Stomach (tissue), 19 donors: ENCODE measurements at places on chromosomes 2 and 18. TPM values are rescaled to one million over a fixed set of nuclear protein-coding genes. Genes with fewer than 3 reads are reported as not detected.

- peak; percentile 62 for DNase-seq
Measured at GRCh38 chr2:9422321-9423099, 818 bp downstream of the ITGB1BP1 start.

- no peak for DNase-seq
Measured at GRCh38 chr18:59718464-59719157, 21.4 kb upstream of the CCBE1 start.

- no peak for DNase-seq
Measured at GRCh38 chr18:58496937-58497336, 132.0 kb downstream of the ALPK2 start.

- DNase-seq, result peak; percentile 30
Measured at GRCh38 chr18:31301201-31301655, 16.7 kb upstream of the DSG1 start.

DNA sequence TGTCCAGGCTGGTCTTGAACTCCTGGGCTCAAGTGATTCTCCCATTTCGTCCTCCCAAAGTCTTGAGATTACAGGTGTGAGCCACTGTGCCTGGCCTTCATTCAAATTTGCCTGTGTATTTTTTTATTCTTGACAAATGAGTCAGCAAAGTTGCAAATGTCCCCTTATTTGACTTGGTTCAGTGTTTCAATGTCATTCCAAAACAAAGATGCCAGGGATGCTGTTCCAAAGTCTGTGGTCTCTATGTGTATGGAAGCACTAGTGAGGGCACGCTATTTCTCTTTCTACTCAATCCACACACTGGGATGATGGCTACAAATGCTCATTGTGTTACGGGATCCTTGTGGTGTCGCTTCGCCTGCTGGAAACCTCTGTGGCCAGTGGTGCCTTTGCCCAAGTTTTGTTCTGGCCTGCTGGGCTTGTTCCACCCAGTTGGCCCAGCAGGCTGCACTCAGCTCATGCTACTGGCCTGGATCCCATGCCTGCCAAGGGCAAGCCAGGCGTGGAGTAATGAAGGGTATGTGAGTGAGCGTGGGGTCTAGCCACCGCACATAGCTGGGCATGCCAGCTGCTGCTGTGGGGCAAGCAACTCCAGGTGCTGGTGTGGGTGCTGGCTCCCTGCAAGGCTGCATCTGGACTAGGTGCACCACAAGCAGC is 35.6 kb downstream of the FBXO48 start:
- no peak for DNase-seq

SIGLEC15 gene
- total RNA-seq, result 5.5 TPM

DNA sequence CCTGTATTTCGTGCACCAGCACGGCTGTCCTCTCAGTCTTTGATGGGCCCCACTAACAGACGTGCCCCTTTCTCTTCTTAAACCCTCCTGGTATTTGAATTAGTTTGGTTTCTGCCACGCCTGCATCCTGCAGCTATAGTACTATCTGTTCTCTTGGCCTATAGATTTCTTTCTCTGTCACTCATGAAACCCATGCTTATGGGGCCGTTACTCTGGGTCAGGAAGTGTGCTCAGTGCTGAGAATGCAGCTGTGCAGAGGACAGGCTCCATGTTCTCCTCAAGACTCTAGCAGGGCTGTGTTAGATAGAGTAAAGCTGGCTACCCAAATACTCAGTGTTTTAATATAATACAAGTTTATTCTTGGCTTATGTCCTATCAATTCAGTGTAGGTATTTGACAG is 180.0 kb downstream of the INSIG2 start:
- no peak for DNase-seq

- DNase-seq, result no peak
Measured at GRCh38 chr2:126849991-126850535, 48.6 kb upstream of the TEX51 start.

CIB4 gene
- total RNA-seq, result not detected

ANKRD30BL gene
- 0.73 TPM for total RNA-seq

- peak; percentile 81 for DNase-seq
Measured at GRCh38 chr2:102082571-102083392, 59.8 kb upstream of the IL1R1 start.

TLX2 gene
- not detected for total RNA-seq

MALL gene
- 8.6 TPM for total RNA-seq

DNA sequence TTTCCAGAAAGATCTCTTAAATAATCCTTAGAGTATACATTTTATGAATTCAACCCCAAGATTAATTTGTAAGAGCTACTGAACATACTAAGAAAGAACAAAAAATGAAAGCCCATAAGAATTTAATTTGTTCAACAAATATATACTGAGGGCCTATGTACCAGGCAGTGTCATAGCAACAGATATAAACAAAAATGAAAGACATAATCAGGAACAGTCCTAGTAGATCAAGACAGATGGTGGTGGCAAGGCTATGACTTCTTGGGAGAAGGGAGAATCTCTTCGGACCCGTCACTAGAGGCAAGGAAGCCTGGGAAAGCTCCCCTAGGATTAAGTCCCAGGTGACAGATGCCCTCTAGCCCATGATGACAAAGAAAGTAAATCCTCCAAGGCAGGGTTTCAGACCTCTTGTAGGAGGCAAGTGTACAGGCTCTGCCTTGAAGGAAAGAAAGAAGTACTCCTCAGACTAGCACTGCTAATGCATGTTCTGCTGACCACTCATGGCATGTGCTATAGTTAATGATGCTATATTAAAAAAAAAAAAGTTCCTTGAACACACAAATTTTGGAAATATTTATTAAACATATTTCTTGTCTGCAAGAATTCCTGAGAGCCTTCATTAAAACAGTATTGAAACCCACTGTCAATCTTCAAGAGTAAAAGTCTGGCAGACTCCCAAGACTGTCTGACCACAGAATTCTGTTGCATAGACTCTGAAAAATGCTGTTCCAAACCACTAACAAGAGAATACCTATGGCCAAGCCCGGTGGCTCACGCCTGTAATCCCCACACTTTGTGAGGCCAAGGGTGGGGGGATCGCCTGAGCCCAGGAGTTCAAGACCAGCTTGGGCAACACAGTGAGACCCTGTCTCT is 31.5 kb downstream of the NOL10 start:
- no peak for DNase-seq

FSHR gene
- total RNA-seq, result not detected

GRCh38 chr2:177298191-177298590 is 33.7 kb upstream of the NFE2L2 start:
- no peak for DNase-seq

DNA sequence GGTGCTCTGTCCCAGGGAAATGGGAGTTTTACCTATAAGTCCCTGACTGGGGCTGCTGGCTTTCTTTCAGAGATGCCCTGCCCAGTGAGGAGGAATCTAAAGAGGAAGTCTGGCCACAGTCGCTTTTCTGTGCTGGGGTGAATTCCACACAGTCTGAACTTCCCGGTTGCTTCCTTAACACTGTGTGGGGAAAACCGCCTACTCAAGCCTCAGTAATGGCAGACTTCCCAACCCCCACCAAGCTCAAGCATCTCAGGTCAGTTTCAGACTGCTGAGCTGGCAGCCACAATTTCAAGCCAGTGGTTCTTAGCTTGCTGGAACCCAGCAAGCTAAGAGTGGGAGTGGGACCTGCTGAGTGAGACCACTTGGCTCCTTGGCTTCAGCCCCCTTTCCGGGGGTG is 54.9 kb downstream of the NUP35 start:
- no peak for DNase-seq

- DNase-seq, result no peak
Measured at GRCh38 chr2:203761121-203761520, 54.7 kb downstream of the CD28 start.

- DNase-seq, result no peak
Measured at GRCh38 chr18:72673242-72673641, 129.1 kb upstream of the CBLN2 start.
